CD4-positive, alpha-beta T cell (primary cell): ENCODE measurements at places on chromosomes 11 and 22.
A peak's percentile ranks its signal among the peaks of the same experiment; 100 is the strongest.

GRCh38 chr11:69480547-69481392, 693 bp upstream of the LINC01488 start:
- no peak for DNase-seq

GRCh38 chr11:93570759-93571413, 27.7 kb upstream of the SMCO4 start:
- no peak for DNase-seq

DNA sequence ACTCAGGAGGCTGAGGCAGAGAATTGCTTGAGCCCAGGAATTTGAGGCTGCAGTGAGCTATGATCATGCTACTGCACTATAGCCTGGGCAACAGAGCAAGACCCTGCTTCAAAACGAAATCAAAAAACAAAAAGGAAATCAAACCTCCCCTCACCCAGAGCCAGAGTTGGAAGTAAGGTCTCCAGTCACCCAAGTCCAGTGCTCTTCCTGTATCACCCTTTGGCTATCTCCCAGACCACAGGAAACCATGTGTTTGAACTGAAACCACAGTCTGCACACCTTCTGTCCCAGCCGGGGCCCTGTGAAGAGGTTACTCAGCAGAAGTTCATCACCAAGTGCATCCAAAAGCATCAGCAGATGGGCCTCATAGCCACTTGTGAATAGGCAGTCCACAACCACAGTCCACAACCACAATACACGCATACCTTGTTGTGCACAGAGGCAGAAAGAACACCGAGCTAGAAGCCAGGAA, 4.6 kb downstream of the MYH9 start:
- DNase-seq = peak; percentile 75

GRCh38 chr11:76120513-76121101, 85.7 kb downstream of the WNT11 start:
- DNase-seq = no peak
